ENCODE measurements at places on chromosomes 11 and 22.
A peak's percentile ranks its signal among the peaks of the same experiment; 100 is the strongest.

DNA sequence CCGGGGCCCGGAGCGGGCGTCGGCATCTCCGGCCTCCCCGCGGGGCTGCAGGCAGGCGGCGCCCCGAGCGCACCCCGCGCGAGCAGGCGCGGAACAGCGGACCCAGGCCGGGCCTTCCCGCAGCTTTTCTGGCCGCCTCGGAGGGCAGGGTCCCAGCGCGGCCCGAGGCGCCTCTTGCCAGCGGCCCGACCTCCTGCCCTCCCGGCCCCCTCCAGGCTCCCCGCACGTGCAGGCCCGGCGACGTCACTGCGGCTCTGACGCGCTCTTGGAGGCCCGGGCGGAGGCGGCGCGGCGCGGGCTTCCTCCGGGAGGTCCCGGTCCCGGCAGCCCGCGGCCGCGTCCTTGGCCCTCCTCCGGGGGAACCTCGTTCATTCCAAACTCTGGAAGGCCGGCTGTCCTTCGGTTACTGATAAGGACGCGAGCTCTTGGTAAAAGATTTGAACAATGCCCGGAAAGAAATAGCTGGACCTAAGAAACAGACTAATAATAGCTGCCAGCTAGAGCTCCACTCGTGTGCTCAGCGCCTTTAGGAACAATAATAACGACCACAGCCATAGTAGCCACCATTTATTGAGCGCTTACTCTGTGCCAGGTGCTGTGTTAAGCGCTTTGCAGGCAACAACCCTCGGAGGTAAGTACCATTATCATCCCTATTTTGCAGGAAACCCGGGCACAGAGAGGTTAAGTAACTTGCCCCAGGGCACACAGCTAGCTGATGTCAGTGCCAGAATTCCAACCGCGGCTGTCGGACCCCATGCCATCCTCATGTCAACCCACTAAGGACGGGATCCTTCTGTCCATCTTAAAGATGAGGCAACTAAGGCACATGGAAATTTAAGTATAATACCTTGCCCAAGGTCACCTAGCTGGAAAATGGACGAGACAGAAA lies 39.1 kb upstream of the CREB3L1 start:
- peak; percentile 92 for DNase-seq

- DNase-seq: no peak
These were observed 650.1 kb upstream of the RAG2 start for GRCh38 chr11:37248145-37248544.

DNA sequence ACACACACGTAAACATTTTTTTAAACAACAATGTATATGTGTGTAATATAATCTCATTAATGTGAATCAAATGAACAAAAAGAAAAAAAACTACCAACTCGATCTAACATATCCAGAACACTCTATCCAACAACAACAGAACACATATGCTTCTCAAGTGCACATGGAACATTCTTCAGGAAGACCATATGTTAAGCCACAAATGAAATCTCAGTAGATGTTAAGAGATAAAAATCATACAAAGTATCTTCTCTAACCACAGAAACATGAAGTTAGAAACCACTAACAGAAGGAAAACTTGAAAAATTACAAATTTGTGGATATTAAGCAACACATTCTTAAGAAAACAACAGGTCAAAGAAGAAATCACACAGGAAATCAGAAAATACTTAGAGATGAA lies 25.5 kb upstream of the TMEM45B start:
- no peak for DNase-seq

GRCh38 chr11:15937601-15938120 lies 418.7 kb downstream of the SOX6 start:
- DNase-seq: no peak

- peak; percentile 63 for DNase-seq
These were observed 582 bp downstream of the SREBF2 start for GRCh38 chr22:41833369-41834004.

- no peak for DNase-seq
These were observed 109.8 kb downstream of the NAT10 start for GRCh38 chr11:34214961-34215805.

DNA sequence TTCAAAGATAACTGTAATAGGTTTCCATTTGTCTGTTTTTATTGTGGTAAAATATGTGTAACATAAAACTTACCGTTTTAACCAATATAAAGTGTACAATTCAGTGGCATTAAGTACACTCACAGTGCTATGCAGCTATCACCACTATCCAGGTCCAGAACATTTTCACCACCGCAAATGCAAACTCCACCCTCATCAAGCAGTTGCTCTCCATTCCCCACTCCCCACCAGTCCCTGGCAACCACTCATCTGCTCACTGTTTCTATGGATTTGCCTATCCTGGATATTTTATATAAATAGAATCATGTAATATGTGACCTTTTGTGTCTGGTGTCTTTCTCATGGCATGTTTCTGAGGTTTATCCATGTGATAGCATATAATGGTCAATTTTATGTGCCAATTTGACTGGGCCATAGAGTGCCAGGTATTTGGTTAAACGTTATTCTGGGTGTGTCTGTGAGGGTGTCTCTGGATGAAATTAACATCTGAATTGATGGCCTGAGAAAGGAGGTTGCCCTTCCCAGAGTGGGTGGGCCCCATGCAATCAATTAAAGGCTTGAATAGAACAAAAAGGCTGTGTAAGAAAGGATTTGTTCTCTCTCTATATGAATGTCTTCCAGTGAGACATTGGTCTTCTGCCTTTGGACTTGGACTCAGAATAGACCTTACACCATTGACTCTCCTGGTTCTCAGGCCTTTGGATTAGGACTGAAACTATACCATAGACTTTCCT lies 17.2 kb upstream of the SMCO4 start:
- DNase-seq: no peak

DNA sequence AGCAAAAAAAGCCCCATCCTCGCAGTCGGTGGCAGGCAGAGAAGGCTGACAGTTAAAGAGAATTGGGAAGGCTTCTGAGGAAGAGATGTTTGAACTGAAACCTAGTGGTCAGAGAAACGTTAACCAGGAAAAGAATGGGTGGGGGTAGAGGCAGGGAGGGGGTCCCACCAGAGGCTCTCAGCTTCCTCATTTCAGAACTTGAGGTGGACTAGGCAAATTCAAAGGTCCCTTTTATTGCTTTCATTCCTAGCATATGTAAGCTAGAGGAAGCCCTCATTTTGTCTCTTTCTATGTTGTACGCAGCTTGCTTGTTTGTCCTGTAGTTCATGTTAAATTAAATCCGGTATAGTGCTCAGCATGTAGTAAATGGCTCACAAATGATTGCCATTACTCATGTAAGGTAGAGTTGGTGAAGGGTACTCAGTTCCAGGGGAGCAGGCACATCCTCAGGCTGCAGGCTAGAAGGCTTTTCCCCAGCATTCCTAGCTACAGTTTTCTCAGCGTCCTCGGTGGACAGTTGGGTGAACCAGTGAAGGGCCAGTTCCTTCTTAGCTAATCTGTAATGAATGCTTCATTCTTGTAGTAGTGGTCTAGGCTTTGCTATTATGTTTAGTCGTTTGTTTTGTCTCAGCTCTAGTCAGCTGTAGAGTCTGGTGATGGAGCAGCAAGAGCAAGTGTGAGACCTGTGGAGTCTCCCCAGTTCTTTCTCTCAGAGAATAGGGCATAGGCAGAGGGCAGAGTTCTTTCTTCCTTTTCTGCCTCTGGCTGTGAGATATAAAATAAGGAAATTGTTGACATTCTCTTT lies 58.6 kb downstream of the UVRAG start:
- DNase-seq: no peak

GRCh38 chr22:40235308-40235707 lies 57.6 kb downstream of the TNRC6B start:
- DNase-seq: no peak
